ENCODE measurements at places on chromosomes 3 and 15. TPM values are rescaled to one million over a fixed set of nuclear protein-coding genes. Genes with fewer than 3 reads are reported as not detected.

Gene PLEKHO2
- total RNA-seq = 5.2 TPM

Gene NR1I2
- total RNA-seq = not detected

Gene SLC24A5
- not detected for total RNA-seq

Gene GP9
- not detected for total RNA-seq

Gene IMPG2
- 0.64 TPM for total RNA-seq

Gene NOX5
- 0.06 TPM for total RNA-seq

Gene TNFAIP8L3
- 14.1 TPM for total RNA-seq

Gene SOX2
- not detected for total RNA-seq

Gene ATP8B4
- total RNA-seq = 1.8 TPM

Gene HIGD2B
- total RNA-seq = not detected

Gene IGSF11
- 4.5 TPM for total RNA-seq

Gene VIPR1
- 0.56 TPM for total RNA-seq

Gene IL12A
- 0.40 TPM for total RNA-seq

GRCh38 chr3:51382076-51382745 is 2.9 kb upstream of the MANF start:
- DNase-seq = no peak

GRCh38 chr3:49606427-49606826 is 52.1 kb downstream of the BSN start:
- no peak for DNase-seq

DNA sequence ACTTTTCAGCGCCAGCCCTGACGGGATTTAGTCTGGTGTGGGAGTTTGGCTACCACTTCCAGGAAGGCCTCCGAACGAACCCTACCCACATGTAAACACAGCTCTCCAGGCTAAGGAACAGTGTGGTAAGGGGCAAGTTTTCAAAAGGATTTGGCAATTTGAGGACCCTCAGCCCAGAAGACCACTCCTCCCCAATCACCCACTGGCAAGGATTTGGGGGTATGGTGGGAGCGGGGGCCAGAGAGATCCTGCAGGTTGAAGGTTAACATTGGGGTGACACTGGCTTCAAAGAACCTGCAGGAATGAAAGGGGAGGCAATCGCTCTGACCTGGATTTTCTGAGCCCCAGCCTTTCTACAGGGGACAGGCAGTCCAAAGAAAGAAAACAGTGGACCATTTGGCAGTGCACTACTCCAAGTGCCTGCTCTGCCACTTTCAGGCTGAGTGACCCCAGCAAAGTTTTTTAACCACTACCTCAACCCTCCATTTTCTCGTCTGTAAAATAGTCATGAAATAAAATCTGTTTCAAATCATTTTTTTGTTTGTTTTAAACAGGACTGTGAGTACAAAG is 34.5 kb downstream of the ZIC4 start:
- DNase-seq = no peak

DNA sequence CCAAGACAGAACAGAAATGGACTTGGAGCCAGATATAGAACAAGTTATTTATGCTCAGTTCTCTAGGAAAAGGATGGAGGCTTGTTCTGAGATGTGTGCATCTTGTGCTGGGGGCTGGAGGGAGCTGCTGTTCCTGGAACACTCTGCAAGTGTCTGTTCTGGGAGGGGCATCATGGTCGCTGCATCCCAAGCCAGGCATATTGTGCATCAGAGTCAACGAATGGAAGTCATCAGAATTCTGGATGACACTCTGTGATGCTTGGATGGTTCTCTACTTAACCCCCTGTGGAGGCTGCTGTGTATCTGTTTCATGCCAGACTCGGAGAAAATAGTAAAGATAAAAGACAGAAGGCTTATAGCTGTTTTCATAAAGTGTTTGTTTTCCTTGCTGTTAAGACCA is 34.7 kb downstream of the RPL22L1 start:
- no peak for DNase-seq

- DNase-seq = no peak
Measured at GRCh38 chr3:58635371-58636285, 30.9 kb downstream of the FAM3D start.

DNA sequence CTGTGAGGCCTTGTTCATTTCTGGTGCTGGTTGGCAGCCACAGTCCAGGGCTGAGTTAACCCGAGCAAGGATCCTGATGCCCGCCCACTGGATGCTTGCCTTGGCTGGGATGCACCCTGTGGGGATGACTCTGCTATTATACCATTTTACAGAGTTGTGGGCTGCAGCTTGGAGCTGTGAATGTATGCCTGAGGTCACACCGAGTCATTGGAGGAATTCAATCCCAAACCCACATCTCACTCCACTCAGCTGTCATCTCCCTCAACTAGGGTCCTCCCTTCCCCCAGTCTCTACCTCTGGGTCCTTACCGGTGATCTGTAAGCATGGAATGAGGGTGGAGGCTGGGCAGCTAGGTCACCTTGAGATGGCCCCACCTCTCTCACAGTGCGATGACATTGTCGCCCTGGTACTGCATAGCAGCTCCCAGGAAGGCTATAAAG is 22.1 kb downstream of the MAPKAPK3 start:
- no peak for DNase-seq

GRCh38 chr3:12994357-12994606 is 78.9 kb downstream of the IQSEC1 start:
- peak; percentile 63 for DNase-seq

- DNase-seq = no peak
Measured at GRCh38 chr3:150253622-150254021, 154.5 kb upstream of the TSC22D2 start.

GRCh38 chr3:141844812-141845211 is 31.6 kb upstream of the ATP1B3 start:
- no peak for DNase-seq

DNA sequence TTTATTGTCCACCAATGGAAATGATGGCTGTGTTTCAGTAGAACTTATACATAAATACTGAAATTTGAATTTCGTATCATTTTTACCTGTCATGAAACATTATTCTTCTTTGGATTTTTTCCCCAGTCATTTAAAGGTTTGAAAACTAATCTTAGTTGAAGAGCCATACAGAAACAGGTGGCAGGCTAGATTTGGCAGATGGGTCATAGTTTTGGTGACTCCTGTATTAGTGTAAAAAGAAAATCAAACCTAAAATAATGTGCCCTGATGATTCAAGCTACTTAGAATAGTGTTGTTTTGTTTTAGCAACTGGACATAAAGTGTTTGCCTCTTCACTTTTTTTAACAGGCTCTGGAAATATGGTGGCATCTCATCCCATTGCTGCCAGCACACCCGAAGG is 68.9 kb downstream of the SIDT1 start:
- no peak for DNase-seq

DNA sequence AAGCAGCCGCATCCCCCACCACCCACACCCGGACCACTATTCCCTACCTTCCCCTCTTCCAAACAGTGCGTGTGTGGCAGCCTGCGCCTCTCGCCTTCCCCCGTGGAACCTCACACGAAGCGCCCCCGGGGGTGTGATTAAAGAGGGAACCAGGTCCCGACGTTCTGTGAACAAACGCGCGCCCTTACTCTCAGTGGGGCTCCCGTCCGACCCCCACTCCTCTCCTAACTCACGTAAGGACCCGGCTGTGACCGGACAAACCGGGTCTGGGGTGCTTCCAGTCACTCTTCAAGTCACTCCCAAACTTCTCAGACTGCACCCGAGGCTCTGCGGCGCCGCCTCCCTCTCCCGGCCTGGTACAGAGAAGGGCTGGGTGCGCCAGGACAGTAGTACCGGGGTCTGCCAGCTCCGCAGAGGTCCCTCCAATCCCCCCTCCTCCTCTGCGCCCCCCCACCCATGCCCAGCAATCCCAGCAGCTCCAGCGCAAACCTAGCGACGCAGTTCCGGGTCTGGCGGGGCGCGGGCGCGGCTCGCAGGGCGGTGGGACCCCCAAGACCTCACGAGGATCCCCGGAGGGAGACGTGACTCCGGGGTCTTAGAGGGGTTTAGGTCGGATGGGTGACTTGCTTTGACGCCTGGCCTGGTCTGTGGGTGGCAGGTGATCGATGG is 574 bp downstream of the DUOXA1 start:
- DNase-seq = no peak

GRCh38 chr3:113844622-113845222 is 6.1 kb downstream of the GRAMD1C start:
- no peak for DNase-seq

GRCh38 chr3:34856081-34856947 is 783.0 kb upstream of the ARPP21 start:
- no peak for DNase-seq

- no peak for DNase-seq
Measured at GRCh38 chr3:116051586-116051985, 393.7 kb downstream of the LSAMP start.

DNA sequence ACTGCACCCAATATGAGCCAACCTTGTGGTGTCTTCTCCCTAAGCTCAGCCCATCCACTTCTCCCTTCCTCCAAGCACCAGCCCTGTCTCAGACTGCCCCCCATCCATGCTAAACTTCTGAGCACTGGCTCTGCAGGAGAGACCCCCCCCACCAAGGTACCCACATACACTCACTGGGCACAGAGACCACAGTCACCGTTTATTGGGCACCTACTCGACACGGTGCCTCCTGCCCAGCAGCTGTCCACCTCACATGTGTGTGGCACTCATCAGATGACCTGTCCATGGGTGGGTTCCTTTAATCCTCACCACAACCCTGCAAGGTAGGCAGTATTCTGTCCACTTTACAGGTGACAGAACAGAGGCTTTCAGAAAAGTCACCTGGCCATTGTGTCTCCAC is 22.3 kb upstream of the SFMBT1 start:
- DNase-seq = no peak

GRCh38 chr3:242602-243355 is 46.2 kb downstream of the CHL1 start:
- no peak for DNase-seq

- DNase-seq = no peak
Measured at GRCh38 chr3:31403197-31403596, 129.5 kb upstream of the STT3B start.

- no peak for DNase-seq
Measured at GRCh38 chr3:128113817-128114794, 9.5 kb downstream of the RUVBL1 start.

GRCh38 chr15:30065025-30065801 is 17.5 kb upstream of the GOLGA8J start:
- DNase-seq = no peak

DNA sequence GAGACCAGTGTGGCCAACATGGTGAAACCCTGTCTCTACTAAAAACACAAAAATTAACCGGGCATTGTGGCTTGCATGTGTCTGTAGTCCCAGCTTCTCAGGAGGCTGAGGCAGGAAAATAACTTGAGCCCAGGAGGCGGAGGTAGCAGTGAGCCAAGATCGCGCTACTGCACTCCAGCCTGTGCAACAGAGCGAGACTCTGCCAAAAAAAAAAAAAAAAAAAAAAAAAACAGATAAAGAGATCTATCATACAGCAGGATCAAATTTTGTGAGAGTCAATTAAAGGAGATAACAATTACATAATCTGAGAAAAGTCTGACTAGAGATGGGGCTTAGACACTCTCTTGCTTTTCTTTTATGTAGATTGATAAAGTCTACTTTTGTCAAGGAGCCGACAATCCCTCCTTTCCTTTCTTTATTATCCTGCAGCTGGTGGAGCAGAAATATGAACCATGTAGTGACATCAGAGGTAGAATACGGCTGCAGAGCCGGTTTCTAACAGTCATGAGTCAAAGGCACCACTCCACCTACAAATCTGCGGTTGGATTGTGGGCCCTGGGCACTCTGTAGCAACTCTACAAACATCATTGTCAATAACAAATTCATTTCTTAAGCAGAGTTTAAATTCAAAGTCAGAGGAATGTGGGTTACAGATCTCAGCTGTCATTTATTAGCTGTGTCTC is 9.0 kb downstream of the C2CD4A start:
- no peak for DNase-seq

DNA sequence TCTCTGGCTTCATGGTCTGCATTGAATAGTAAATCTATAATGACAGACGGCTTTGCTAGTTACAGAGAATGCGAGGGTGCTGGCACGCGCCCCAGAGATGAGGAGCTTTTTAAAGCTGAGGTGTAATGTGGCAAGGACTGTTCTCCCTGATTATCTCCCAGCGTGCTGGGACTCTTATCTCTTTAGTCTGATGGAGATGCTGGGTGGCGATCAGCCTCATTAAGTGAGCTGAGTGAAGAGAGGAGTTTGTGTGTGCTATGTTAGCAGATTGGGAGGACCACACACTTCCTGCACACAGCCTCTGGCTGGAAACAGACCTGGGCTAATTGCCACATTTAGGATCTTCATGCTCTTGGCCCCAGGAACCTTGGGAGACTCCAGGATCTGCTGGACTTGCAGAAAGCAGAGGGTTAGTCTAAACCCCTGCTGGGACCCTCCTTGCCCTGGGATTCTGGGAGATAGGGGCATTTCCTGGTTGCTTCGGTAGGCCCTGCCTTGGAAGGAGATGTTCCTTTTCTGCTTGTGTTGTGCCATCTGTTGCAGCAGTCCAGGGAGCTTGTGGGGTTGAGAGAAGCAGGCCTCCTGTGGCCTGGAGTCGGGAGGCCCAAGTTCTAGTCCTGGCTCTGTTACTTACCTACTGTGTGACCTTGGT is 15.0 kb downstream of the PDIA5 start:
- DNase-seq = no peak

DNA sequence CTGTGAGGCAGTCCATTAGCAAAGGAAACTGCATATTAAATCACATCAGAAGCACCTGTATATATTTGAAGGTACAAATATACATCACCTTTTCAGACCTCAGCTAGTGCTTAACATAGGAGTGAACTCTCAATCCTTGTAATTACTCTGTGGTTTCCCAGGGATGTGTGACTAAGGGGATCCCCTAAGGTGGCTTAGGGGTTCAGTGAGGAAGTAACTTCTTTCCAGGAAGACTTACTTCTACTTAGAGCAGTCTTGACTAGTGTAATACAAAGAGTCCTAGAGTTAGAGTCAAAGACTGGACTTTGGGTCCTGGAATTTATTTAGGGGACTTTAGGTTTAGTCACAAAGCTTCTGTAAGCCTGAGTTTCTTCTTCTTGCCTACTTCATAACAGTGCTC is 8.7 kb upstream of the SUMF1 start:
- DNase-seq = no peak

GRCh38 chr15:60994963-60995475 is 234.1 kb downstream of the RORA start:
- no peak for DNase-seq

DNA sequence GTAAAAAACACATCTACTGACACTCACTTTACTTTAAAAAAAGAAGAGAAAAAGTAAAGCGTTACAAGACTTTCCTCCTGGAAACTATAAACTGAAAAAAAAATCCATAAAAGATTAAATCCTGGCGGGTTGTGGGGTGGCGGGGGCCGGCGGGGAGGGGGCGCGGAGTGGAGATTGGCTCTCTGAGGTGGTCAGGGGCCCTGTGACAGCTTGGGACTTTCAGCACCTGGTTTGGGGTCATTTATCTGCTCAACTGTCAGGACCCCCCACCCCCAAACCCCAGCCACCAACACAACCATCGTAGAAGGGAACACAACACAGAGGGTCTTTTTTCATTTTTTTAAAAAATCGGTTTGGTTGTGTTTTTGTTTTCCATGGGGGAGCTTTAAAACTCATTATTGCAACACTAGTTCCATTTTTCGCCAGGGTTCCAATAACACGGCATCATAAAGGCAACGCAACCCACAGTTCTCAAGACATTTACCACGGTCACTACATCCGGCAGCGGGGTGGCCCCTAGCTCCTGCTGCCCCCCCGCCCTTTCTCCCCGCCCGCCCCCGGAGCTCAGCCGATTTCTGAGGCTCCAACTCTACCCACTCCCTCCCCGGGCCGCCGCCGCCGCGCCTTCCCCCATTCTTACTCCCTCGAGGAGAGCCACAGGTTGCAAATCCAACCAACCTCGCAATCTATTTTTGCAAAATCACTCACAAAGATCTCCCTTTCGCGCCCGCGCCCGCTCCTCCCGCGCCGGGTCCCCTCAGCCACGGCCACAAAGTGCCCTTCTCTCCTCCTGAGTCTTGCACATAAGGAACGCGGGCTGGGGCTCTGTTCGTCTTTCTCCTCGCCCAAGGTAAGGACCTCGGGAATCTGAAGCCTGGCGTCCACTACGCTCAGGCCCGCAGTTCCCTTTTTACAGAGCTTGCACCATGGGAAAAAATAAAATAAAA is 1.8 kb downstream of the BCL6 start:
- peak; percentile 77 for DNase-seq
